Gastrocnemius medialis (tissue), 4 donors: ENCODE measurements at places on chromosomes 4 and X. TPM values are rescaled to one million over a fixed set of nuclear protein-coding genes. Genes with fewer than 3 reads are reported as not detected.
A peak's percentile ranks its signal among the peaks of the same experiment; 100 is the strongest.

- no peak for DNase-seq
Observed at GRCh38 chrX:53084863-53085262, 2.7 kb downstream of the TSPYL2 start.

DNA sequence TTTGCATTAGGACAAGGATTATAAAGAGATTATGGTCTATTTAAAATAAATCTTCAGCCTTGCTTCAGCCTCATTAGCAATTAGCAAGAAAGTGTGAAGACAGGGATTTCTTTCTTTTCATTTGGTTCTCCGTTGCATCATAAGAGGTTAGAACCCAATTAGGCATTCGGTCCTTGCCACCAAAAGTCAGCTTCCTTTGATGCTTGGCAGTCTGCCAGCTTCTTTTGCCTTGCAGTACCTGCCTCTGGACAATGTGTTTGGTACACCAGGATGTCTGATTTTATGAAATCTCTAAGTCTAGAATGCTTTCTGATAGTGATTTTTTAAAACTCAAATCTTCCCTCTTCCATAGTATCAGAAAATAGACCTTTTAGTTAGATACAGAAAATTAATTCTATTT, 12.4 kb downstream of the SMIM20 start:
- DNase-seq, result no peak

DNA sequence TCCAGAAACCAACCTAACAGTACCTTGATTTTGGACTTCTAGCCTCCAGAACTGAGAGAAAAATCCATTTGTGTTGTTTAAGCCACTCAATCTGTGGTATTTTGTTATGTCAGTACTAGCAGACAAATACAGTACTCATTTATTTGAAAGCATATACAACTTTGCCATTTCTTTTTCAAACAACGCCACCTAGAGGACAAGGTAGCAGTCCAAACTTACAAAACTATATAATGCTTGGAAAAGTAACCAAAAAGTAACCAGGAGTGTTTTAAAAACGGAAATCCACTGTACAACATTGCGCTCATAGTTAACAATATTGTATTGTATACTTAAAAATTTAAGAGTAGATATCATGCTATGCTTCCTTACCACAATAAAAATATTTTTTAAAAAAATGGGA, 37.0 kb upstream of the FGF13 start:
- DNase-seq, result no peak

DNA sequence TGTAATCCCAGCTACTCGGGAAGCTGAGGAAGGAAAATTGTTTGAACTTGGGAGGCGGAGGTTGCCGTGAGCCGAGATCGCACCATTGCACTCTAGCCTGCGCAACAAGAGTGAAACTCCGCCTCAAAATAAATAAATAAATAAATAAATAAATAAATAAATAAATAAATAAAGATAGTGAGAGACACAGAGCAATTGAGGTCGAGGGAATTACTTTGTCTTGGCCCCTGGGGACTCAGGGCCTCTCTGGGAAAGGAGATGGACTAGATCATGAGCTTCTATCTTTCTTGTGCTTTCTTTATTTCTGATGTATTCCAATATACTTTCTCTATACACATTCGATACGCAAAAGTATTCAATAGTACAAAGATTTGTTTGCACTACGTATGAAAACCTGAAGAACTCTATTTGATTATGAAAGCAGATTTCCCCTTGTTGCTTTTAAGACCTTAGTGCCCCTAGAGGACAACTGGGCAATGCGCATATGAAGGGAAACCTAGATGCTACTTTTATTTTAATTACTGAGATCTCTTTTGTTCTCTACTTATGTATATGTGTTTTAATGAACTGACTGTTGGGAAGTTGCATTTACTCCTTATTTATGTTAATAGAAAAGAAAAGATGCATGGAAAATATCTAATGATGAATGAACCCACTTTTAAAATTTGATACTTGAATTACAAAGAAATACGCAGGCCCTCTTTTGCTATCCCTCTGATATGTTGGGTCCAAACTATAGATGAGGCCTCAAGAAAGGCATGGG, 12.8 kb upstream of the ELOVL6 start:
- no peak for DNase-seq

DNA sequence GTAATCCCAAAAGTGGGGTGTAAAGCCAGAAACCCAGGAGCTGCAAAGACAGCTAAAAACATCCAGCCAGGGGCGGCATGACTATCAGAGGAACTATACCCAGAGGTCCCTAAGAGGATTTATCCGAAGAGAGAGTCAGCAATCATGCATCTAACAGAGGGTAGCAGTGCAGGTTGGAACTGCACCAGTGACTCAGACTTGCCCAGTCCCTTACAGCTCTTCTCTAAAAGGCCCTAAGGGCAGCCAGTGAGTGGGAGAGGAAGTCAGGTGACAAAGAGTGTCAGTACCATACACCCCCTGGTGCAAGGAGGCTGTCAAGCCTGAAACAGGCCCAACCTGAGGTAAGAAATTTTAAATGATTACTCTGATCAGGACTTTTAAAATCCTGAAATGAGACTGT, 88.1 kb downstream of the CAMK2D start:
- no peak for DNase-seq

DNA sequence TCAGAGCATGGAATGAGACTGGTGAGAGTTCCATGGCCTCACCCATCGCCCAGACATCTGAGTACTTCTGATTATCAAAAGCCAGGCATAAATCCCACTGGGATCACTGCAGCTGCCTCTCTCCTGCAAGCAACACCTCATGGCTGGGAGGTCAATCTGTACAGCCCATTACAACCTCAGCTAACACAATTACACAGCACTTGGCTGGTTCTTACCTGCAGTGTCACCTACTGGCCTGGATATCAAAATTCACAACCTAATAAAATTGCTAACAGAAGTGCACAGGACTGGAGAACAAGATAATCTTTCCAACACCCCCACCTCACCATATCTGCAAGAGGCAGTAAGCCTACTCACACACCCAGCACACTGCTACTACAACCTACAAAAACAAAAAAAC, 341.7 kb upstream of the NDST3 start:
- no peak for DNase-seq

- no peak for DNase-seq
Observed at GRCh38 chrX:48689208-48689920, 5.8 kb downstream of the WAS start.

- DNase-seq, result no peak
Observed at GRCh38 chrX:38811515-38812243, 10.4 kb downstream of the MID1IP1 start.

GRCh38 chrX:24002167-24002566, 24.8 kb downstream of the KLHL15 start:
- no peak for DNase-seq

GRCh38 chr4:13872155-13872554, 244.6 kb upstream of the BOD1L1 start:
- no peak for DNase-seq

DNA sequence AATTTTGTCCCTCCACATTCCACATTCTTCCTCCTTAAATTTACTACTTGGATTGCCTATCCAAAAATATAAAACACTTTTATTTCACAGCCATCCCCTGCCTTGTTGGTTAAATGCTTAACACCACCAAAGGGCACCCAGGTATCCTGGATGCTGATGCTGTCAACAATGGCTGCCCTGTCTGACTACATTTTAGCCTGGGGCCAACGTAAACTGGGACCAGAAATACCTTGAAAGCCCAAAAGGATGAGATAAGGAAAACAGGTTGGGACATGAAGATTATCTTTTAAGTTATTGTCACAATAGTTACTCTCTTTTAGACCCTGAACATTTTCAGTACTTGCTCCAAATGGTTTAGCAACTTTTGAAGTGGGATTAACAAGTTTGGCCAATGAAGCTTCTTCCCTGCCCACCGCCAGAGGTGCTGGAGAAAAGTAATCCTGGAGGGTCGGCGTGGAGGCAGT, 775 bp upstream of the YIPF6 start:
- no peak for DNase-seq

DNA sequence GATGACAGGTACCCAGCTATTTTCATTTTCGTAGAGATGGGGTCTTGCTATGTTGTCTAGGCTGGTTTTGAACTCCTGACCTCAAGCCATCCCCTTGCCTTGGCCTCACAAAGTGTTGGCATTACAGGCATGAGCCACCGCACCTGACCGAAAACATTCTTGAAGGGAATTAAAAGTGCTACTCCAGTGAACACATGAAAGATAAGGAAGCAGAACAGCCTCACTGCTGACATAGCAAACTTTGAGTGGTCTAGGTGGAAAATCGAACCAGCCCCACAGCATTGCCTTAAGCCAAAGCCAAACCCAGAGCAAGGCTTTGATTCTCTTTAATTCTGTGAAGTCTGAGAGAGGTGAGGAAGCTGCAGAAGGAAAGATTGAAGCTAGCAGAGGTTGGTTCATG, 65.1 kb downstream of the KDM6A start:
- DNase-seq, result no peak

- no peak for DNase-seq
Observed at GRCh38 chr4:169745291-169745690, 12.5 kb downstream of the HPF1 start.

GRCh38 chr4:147340111-147340510, 140.8 kb upstream of the EDNRA start:
- no peak for DNase-seq

DNA sequence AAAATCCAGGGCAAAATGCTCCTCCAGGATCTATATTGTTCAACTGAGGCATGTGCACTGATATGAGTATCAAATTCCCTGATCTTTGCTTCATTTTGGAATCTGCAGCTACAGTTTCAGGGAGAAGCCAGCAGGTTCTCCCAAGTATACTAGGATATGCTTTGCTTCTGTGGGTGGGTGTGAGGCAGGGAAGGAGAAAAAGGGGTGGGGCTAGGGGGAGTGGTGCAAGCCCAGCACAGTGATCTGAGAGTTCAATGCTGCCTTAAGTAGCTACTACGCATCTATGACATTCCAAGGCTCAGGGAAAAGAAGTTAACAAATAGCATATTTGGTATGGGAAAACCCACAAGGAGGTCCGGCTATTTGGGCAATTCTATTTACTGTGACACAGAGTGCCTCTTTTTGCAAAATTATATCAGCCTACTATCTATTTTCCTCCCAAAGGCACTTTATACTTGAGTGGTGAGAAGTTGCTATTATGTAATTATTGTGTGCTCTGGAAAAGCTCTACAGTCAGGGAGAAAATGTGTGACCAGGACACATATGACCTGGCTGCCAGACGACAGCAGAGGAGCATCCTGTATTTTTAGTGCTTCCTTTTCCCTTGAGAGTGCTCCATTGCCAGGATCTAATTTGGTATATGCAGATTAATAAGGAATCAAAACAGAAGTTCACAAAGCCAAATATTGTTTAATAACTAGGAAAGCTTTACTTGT, 162.0 kb downstream of the RNF150 start:
- no peak for DNase-seq

DNA sequence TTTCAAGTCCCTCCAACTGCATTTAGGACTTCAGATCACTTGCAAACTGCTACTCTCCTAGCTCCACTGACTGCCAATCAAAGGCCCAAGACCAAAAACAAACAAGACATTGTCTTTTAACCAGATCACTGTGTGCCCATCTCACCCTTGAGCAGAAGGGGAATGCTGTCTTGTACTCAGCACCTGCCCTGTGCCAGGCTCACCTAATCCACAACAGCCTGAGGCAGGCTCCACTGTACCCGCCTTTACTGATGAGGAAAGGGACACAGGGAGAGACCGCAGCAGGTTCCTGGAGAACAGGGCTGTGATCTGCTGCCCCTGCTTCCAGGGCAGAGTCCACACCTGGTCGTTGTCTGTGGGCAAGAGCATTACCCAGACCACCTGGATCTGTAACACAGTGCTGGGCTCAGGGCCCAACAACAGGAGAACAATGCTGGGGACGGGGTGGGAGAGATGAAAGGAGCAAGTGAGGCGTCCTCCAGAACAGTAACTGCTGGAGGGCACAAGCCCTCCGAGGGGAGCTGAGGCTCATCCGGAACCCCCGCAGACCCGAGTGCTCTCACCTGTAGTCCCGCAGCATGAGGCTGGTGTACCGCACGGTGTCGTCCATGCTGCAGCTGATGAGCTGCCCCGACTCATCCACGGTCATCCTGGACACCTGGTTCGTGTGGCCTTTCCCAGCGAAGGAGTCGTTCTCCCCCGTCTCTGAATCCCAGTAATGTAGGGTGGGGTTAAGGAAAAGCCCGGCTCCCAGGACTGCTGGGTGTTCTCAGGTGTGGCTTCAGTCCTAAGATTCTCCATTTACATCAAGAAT, 33.9 kb downstream of the WDR1 start:
- DNase-seq, result peak; percentile 1

DNA sequence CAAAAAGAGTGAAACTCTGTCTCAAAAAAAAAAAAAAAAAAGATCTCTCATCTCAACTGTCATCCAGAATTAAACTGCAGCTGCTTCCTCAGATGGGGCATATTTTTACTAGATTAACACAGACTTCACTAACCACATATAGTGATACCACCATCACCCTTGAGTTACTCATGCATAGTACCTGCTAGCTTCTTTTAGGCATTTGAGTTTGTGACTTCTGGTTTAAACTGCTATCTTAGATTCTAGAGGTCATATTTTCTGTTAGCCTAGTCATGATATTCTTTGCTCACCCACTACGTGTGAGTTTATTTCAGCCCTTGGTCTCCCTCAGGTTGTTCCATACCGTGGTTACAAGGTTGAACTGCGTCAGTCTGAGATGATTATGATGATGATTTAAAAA, 154.9 kb upstream of the BMP3 start:
- DNase-seq, result no peak

GRCh38 chr4:85555206-85555605, 80.3 kb downstream of the ARHGAP24 start:
- no peak for DNase-seq

- DNase-seq, result no peak
Observed at GRCh38 chr4:128220286-128221235, 67.1 kb downstream of the PGRMC2 start.

- no peak for DNase-seq
Observed at GRCh38 chr4:96170198-96170597, 330.3 kb downstream of the PDHA2 start.

GRCh38 chr4:68724426-68724825, 54.0 kb upstream of the UGT2B15 start:
- DNase-seq, result no peak

- DNase-seq, result no peak
Observed at GRCh38 chr4:14743172-14743571, 259.1 kb upstream of the CPEB2 start.

- DNase-seq, result no peak
Observed at GRCh38 chr4:125505621-125506020, 190.9 kb downstream of the FAT4 start.

MYOZ2 gene
- 143 TPM for total RNA-seq

GRPEL1 gene
- total RNA-seq, result 39.7 TPM

HSFX2 gene
- total RNA-seq, result 0.49 TPM

ZNF157 gene
- 0.26 TPM for total RNA-seq

FAT4 gene
- total RNA-seq, result 3.7 TPM

DAPP1 gene
- total RNA-seq, result 0.98 TPM

PDCL2 gene
- not detected for total RNA-seq

HERC5 gene
- 1.3 TPM for total RNA-seq

SRPK3 gene
- 35.7 TPM for total RNA-seq

SPANXD gene
- total RNA-seq, result not detected

HDAC6 gene
- total RNA-seq, result 38.2 TPM

MAGEA2 gene
- not detected for total RNA-seq

FAM184B gene
- 0.11 TPM for total RNA-seq

SMAD1 gene
- total RNA-seq, result 19.9 TPM

CMC4 gene
- total RNA-seq, result 13.0 TPM
